ENCODE measurements at places on chromosomes 1 and 21.

DNA sequence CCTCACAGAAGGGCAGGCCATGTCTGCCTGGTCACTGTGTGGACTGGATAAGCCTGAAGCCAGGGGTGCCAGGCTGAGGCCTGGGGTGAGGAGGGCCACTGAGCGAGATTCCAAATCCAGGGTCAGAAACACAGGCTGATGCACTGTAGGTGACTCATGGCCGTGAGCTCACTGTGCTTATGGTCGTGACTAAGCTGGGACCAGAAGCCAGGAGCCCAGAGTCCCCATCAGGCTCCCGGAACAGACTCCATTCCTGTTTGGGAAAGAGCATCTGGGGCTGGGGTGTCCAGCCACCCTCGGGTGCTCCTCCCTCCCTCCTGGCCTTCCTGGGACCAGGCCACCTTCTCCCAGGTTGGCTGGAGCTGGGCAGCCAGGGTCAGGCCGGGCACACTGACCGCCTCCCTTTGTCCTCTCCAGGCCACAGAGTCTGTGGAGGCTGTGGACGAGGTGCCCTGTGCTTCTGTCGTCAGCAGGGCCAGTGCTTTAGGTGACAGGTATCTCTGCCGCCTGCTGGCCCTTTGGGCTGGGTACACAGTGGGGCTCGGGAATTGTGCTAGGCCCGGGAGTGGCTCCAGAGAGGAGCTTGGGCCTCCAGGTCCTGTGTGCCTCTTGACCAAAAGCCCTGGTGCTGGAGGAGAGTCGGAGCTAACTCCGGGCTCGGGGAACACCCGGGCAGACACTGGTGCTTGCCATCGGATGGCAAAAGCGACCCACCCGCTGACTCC is 36.7 kb downstream of the AJAP1 start:
- no peak for DNase-seq

DNA sequence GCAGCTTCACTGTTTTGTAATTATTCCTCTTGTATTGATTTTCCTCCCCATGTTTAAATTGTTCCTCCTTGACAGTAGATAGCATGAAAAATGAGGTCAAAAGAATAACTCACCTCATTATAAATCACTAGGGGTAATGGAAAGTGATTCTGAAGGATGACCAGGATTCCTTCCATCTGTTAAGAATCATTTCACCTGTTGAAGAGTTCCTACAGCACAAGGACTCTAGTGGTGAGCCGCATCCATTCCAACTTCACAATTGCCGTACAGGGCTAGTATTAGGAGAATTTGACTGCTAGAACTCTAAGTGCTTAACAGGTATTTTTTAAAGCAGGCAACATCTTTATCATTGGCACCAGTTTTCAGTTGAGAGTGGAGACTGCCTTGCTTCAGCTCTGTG is 13.7 kb downstream of the PPP1R12B start:
- DNase-seq: no peak

GRCh38 chr1:59331686-59332620 is 35.1 kb downstream of the FGGY start:
- no peak for DNase-seq

DNA sequence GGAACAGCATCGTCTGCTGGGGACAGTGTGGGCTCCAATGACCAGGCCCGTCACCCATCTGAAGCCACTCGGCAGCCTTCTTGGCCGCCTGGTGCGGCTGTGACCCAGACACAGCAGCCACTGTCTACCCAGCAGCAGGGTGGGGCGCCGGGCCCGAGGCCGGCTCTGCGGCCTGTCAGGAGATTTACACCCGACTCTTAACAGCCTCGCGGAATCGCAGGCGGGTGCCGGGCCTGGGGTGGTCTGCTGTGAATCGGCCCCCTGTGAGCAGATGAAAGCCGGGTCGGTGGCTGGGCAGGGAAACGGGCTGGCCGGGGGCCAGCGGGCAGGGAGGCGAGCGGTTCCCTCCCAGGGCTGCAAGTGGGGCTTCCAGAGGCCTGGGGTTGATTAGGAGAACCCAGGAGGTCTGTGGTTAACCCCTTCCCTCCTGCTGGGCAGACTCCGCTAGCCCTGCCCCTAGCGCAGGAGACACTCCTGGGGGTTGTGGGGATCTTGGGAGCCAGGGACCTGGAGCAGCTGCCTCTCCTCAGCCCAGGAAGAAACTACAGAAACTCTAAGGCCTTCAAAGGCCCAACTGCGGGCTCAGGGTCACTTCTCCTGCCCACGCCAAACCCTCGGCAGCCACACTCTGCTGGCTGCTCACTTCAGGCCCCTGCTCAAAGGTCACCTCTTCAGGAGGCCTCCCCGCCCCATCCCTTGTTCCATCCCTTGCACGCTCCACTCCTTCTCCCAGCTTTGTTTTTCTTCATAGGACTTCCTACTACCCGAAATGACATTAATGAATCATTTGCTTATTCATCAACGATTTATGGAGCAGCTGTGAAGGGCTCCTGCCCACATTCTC is 15.6 kb downstream of the RUNX3 start:
- DNase-seq: no peak

GRCh38 chr1:112144733-112145426 is 155.4 kb upstream of the KCND3 start:
- DNase-seq: no peak

- DNase-seq: no peak
Observed at GRCh38 chr1:184356891-184357290, 29.9 kb upstream of the C1orf21 start.

GRCh38 chr1:8092657-8093056 is 66.5 kb upstream of the ERRFI1 start:
- no peak for DNase-seq

DNA sequence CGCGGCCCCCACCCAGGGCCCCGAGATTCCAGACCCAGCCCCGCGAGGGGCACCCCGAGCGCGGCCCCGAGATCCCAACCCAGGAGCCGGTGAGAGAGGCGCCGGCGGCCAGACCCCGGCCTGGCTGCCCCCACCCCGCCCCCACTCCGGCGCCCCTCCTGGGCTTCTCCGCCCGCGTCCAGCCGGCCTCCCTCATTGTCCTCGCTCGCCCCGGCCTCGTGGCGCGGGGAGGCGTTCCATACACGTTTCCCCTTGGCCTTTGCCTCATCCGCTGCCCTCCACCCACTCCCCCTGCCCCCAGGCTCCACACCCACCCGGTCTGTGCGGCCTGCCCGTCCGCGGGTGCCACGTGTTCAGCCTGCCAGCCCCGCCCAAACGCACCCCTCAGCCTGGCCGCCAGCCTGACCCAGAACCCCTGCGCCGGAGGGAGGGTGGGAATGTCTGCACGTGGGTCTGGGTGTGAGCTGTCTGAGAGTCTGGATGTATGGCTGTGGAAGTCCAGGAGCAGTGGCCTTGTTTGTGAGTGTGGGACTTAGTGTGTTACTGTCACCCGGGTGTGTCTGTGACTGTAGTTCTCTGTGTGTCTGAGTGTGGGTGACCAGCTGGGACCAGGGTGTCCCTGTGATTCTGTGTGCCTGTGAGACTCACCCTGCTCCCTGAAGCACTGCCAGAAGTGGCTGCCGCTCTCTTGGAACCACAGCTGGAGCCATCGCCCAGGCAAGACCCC is 681 bp downstream of the B4GALT2 start:
- no peak for DNase-seq

- DNase-seq: no peak
Observed at GRCh38 chr1:212531796-212532195, 76.8 kb upstream of the ATF3 start.

GRCh38 chr21:15159382-15160020 is 94.7 kb upstream of the NRIP1 start:
- no peak for DNase-seq

GRCh38 chr1:162561616-162562469 is at the start of gene UAP1:
TSS of gene UAP1 (plus strand) at chr1:162561722. CDS start at chr1:162566069, 4,347 bp downstream.
- DNase-seq: no peak

DNA sequence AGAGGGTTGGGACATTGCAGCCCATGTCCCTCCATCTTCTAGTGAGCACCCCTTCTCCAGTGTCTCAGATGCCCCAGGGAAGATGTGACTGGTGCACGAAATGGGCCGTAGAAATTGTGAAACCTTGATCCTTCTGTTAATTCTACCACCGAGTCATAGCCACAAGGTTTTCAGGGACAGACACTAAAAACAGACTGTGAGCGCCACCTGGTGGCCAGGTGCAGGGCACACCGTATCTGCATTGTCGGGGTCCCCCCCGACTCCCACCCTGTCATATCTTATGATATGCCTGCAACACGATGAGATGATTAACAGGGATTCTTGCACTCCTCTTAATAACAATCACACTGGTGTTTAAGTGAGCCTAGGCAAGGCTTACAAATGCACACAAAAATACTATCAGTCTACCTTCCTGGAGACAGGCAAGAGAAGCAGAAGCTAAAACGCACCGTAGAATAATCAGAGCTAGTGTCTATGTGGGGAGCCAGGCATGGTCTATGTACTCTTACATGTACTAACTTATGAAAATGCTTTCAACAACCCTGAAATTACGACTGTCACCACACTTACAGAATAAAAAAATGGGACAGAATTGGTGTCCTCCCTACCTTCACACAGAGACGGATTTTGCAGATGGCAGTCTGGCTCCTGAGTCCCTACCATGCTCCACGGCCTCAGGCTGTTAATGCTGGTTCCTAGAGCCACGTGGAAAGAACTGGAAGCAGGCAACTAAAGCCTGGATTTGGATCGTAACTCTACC is 57.9 kb downstream of the FHAD1 start:
- peak; percentile 59 for DNase-seq

- no peak for DNase-seq
Observed at GRCh38 chr1:85319931-85320330, 43.5 kb upstream of the BCL10 start.

All from T-helper 17 cell (primary cell).